ENCODE measurements at places on chromosomes 1 and 21. TPM values are rescaled to one million over a fixed set of nuclear protein-coding genes. Genes with fewer than 3 reads are reported as not detected.
A peak's percentile ranks its signal among the peaks of the same experiment; 100 is the strongest.

DNA sequence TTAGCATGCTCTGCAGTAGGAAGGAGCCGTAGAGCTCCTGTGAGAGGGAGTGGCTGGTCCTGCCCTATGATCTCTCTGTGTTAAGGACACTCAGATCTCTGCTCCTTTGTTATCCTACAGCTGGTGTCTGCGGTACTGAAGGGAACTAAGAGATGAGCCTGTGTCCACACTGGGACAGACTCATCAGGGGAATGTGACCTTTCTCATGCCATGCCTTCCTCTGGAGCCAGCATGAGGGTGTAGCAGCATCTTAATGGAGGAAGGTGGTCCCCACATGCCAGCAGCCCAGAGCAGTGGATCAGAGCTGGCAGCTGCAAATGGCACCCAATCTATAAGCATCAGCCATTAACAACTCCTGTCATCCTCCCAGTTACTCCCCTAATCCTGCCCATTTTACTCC lies 24.7 kb upstream of the GUCA2B start:
- no peak for DNase-seq

DNA sequence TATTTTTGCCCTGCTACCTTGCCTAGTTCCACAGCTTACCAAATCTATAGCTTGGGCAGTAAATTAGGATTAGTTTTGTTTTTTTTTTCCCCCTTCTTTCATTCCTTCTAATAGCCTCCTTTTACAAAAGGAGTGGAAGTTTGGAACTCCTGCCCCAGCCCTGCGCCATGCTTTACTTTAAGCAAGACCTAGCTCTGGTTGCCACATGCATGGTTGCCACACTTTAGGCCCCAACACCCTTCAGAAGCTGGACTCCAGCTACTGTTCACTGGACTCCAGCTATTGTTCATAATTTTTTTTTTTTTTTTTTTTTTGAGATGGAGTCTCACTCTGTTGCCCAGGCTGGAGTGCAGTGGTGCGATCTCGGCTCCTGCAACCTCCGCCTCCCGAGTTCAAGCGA lies 115.8 kb downstream of the NR5A2 start:
- no peak for DNase-seq

DNA sequence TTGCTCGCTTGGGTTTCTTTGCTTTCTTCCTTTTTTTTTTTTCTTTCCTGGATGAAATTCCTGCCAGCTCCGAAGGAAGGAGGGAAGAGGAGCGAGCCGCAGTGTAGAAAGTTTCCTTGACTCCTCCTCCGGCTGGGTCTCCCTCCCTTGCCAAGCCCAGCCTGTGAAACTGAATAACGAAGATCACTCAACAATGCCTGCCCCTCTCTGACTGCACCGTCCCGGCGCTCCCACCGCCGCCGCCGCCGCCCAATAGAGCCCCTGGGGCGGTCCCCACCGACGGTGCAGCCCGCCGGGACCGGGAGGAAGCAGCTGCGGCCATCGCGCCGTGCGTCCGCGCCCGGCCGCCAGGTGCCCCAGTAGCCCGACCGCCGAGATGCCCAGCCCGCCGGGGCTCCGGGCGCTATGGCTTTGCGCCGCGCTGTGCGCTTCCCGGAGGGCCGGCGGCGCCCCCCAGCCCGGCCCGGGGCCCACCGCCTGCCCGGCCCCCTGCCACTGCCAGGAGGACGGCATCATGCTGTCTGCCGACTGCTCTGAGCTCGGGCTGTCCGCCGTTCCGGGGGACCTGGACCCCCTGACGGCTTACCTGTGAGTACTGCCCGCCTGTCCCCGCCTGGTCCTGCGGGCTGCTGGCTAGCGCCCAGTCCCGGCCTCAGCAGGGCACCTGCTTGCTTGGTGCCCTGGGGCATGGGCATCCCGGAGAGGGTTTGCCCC lies at the start of gene LGR6:
Gene LGR6, plus strand, starts transcription at position 186 of the 714 bp plus-strand sequence. Its CDS starts 191 bp downstream, at position 377.
- DNase-seq: no peak

DNA sequence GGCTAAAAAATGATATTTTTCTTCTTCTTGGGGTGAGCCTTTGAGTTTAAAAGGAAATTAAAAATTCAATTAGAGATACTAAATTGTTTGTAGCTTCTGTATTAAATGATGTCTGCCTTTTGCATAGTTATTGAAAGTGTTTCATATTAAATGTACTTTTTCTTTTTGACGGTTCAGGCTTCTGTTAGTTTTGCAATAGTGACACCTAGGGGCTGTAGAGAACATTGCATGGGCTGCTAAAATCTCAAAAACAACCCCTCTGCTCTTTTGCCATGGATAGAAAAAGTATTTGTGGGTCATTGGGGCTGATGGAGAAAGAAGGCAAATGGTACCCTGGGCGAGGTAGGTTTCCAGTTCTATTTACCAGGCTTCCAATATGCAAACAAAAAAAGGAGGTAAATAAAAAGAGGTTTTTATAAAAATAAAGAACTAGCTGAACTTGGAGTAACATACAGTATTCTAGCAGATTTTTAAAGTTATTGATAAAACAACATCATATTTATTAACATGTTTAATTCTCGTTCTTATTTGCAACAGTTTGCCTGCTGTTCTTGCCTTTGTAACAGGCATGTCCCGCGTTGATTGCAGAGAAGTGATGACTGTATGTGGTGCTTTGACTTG lies 115.4 kb upstream of the HOOK1 start:
- no peak for DNase-seq

DNA sequence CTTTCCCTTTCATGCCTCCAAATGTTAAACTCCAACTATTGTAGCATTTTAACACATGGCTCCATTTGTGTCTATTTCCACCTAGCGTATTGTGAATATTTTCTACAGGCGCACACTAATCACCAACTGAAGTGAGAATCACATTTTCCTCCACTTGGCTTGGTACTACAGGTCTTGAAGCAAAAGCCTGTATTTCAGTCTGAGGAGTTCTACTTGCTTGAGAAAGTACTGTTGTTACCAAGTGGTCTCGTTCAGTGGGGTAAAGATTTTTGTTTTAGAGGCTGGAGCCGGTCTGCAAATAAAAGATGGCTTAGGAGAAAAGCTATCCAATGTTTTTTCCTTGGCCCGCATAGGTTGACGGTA lies 550 bp upstream of the PTBP2 start:
- no peak for DNase-seq

OR2L2 gene
- 0.22 TPM for total RNA-seq

KCNQ4 gene
- 0.86 TPM for total RNA-seq

NCF2 gene
- total RNA-seq: 14.7 TPM

GRCh38 chr1:115666702-115667101 lies 24.9 kb downstream of the VANGL1 start:
- no peak for DNase-seq

DNA sequence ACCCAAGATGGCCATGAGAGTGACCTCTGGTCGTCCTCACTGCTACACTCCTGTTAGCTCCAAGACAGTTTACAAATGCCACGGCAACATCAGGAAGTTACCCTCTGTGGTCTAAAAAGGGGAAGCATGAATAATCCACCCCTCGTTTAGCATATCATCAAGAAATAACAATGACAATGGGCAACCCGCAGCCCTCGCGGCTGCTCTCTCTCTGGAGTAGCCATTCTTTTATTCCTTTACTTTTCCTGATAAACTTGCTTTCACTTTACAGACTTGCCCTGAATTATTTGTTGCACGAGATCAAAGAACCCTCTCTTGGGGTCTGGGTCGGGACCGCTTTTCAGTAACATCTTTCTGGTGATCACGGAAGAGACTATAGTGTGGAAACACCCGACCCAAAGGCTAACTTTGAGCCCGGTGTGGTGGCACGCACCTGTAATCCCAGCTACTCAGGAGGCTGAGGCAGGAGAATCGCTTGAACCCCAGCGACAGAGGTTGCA lies 19.8 kb upstream of the COX20 start:
- DNase-seq: no peak

DNA sequence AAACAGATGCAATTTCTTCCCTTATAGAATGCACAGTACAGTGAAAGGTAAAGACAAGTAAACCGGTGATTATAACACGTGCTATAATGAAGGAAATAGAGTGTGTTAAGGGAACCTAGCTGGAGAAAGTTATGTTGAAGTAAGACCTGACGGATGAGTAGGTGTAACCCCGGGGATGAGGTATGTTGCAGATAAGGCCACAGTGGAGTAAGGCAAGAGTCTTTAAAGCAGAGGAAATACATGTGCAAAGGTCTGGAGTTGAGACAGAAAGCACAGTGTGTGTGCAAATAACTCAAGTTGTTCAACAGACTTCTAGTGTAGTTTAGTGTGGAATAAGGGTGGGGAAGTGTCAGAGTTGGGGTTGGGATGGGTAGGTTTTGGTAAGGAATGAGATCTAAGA lies 2.9 kb downstream of the DBT start:
- DNase-seq: no peak

TRIM17 gene
- total RNA-seq: 0.47 TPM

AADACL4 gene
- total RNA-seq: not detected

DNA sequence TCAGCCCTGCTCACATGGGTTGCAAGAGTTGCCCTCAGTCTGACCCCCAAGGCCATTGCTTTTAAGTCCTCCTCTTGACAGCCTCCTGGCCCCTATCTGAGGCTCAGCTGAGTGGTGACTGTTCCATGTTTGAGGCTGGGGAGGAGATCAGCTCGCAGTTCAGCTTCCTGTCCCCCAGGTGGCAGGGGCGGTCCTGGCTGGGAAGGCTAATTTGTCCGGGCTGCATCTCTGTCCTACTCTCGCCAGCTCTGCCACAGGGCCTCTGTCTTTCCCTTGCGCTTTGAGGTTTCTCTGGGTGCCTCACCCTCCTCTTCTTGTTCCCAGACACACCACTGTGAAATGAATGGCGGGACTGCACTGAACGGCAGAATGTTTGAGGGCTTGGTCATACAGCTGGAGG lies 157.3 kb downstream of the KCNJ6 start:
- DNase-seq: no peak

DNA sequence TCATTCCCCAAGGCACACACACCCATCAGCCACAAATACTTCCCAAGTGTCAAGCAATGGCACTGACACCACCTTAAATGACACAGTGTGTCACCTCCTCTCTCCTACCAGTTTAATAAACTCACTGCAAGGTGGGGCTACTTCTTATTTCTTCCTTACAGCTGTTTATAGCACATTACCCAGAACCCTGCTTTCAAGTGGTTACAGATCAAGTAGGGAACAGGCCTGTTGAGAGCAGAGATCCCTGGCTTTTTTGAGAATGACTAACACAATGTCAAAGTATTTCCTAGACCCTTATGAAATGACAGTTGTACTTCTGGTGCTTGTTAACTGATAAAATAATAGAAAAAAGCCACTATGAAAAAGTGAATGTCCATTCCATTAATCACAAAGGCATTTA lies 19.8 kb downstream of the ZBTB17 start:
- no peak for DNase-seq

DNA sequence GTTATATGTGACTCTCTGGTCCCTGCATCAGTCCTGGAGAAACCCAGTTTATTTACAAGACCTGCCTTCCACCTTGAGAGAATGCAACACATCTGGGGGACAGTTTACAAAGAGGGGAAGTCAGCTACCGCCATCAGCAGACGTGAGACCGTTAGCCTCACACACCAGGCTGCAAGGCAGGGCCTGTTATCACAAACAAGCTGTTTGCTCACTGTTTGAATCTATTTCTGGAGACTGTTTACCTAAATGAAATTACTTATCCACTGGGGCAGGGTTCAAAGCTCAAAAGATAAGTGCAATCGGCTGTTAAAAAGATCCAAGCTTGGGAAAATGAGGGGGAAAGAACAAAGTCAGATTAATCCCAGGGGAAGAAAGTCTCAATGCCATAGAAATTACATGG lies 134.4 kb downstream of the ZNF281 start:
- DNase-seq: no peak

SLC35F3 gene
- not detected for total RNA-seq

DNA sequence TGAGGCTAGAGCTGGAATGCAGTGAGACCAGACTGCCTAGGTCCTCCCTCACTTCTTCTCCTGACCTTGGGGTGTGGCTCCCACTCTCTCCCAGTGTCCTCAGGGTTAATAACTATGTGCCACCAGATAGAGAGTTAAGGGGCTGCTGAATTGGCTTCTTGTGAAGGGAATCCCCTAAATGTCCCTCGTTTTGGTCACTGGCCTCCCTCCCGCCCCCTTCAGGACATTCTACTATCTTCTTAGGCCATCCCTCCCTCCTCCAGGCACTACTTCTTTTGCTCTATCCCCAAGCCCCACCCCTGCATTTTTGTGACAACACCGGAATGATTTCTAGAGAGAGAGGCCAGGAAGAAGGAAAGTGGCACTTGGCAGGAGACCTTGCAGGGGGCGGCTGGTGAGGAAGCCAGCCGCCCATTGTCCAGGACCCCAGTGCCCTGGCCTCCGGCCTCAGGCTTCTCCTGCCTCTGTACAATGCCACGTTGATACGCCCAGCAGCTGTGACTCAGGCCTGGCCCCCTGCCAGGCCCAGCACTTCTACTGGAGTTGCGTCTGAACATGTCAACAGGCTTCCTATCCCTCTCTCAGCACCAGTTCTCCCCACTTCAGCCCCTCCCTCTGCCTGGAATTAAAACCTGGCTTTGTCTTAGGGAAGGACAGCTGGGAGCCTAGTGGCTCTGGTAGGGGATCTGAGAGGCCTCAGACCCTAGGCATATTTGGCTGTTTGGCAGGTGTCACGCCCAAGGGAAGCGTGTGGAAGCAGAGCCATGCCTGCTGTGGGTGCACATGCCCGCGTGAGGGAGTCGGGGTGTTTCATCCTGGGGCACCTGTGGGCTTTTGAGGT lies 9.1 kb downstream of the LMNA start:
- DNase-seq: peak; percentile 38

- no peak for DNase-seq
Observed at GRCh38 chr1:202221911-202222909, 28.6 kb downstream of the LGR6 start.

TCEA3 gene
- total RNA-seq: 13.5 TPM

OLIG2 gene
- total RNA-seq: not detected

GRCh38 chr1:227729144-227729880 lies 5.8 kb downstream of the JMJD4 start:
- no peak for DNase-seq

SLC30A1 gene
- 4.8 TPM for total RNA-seq

- DNase-seq: no peak
Observed at GRCh38 chr1:100581096-100581705, 43.3 kb downstream of the GPR88 start.

SUSD4 gene
- total RNA-seq: 32.6 TPM

PLA2G2F gene
- not detected for total RNA-seq

- DNase-seq: no peak
Observed at GRCh38 chr1:14404862-14405301, 193.6 kb upstream of the KAZN start.

- DNase-seq: no peak
Observed at GRCh38 chr1:86621286-86621685, 74.4 kb downstream of the CLCA4 start.

DNAI4 gene
- total RNA-seq: 5.2 TPM

BEND5 gene
- total RNA-seq: 0.92 TPM

DNA sequence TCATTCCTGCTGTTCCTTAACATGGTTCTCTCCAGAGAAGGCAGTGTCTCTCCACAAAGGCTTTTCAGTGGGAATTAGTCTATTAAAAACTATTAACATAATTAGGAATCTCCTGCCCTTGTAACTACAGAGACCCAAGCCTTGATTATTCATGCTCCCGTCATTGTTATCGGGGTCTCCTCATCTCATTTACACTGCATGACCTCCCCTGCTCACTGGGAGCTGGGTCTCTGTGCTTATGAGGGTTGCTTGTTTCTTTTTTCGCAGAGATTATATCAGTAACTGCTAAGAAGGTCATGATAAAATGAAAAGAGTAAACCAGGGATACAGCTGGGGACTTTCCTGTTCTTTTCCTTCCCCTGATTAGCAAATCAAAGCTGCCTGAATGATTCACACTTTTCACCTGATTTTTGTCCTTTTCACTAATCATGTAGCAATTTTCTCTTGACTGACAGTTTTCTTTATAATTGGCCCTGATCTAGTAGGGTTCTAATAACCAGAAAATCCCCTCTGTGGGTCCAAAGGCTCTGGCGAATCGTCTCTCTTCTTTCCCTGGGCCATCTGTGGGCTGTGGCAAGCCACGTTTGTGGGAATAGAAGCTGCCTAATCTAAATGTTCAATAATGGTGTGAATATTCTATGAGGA lies 116.5 kb upstream of the BARHL2 start:
- no peak for DNase-seq

DENND2C gene
- 1.1 TPM for total RNA-seq

Data from T-helper 17 cell (primary cell).